ENCODE measurements at places on chromosomes 6 and 20. TPM values are rescaled to one million over a fixed set of nuclear protein-coding genes. Genes with fewer than 3 reads are reported as not detected.

Gene FERMT1
- total RNA-seq = 9.6 TPM

Gene MOG
- total RNA-seq = 0.55 TPM

Gene CYP21A2
- total RNA-seq = not detected

GRCh38 chr6:41071501-41071922 is 644 bp downstream of the OARD1 start:
- no peaks in the 10 kb centered on the region for H3K4me1 ChIP-seq
- no peaks in the 10 kb centered on the region for H3K27me3 ChIP-seq
- peaks cover 32% of the 10 kb centered on the region for H3K36me3 ChIP-seq

DNA sequence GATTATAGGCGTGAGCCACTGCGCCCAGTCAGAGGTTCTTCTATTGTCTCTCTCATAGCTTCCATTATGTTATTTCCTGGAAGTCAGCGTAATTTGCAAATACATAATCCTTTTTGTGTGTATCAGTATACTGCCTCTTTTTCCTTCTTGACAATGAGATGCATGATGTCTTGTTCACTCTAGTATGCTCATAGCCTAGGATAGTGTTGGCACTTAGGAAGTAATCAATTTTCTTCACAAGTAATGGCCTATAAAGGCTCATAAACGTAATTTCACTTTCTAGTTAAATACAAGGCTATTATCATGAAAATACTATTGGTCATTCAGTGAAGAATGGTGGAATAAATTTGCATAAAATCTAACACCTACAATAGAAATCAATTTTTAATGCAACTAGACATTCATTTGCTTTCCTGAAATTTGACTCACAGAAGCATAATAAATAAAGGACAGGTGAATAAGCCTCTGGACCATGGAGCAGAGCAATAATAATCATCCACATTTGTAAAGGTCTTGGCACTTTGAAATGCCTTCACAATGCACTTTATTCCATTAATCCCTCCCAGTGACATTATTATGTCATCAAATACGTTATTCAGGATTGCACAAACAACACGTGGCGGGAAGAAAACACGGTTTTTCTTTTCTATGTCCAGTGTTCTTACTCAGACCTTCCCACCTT is 366.9 kb upstream of the BTBD3 start:
- H3K36me3 ChIP-seq = no peaks in the 10 kb centered on the region
- no peak for DNase-seq
- H3K27ac ChIP-seq = no peak overlapping the region
- no peaks in the 10 kb centered on the region for H3K27me3 ChIP-seq
- H3K4me1 ChIP-seq = no peaks in the 10 kb centered on the region

Measured in H9 (cell line).